ENCODE measurements at places on chromosomes 12 and 14.

DNA sequence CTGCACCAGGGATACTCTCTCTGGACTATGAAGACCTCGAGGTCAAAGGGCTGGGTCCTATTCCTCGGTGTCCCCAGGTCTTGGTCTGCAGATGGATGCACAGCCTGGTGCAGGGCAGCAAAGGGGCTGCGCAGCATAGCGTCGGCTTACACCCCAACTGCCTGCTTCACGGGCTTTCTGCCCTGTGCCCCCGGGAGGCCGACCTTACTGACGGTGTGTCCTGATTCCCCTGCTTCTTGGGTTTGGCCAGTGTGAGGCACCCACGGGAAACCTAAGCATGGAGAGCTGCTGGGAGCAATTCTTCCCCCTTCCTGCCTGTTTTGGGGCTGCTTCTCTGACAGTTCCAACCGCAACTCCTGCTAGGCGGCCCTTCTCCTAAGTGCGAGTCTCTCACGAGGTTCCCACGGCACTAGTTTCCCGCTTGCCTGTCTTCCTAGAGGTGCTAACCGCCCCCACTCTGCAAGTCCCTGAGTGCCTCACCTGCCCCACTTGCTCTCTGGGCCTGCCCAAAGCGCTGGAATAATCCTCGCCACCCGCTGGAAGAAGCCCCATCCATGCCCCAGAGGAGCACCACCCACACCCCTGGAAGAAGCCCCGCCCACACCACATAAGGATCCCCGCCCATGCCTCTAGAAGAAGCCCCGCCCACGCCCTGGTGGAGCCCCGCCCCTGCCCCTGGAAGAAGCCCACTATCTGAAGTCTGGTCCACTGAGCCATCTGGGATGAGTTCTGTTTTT, 54.0 kb downstream of the PRIMA1 start:
- no peak for DNase-seq

- no peak for DNase-seq
Observed at GRCh38 chr12:2984698-2985097, 25.5 kb downstream of the TEAD4 start.

GRCh38 chr14:102545461-102546265, 36.1 kb upstream of the ANKRD9 start:
- DNase-seq = no peak

DNA sequence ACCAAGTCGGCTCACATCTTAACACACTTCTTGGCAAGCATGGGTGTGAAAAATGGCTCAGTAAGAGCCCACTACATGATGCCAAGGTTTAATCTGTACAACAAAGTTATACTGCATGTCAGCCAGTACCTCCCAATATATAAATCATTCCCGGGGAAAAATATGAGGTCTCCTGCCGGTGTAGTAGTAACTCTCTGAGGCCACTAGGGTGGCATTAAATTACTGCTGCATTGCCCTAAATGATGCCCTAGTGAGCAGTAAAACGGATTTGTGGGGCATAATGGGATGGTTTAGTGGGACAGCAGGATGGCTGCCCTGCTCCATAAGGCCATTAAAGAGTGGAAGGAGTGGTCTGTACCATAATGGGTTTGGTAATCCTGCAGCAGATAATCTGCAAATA, 267.7 kb downstream of the MED13L start:
- no peak for DNase-seq

DNA sequence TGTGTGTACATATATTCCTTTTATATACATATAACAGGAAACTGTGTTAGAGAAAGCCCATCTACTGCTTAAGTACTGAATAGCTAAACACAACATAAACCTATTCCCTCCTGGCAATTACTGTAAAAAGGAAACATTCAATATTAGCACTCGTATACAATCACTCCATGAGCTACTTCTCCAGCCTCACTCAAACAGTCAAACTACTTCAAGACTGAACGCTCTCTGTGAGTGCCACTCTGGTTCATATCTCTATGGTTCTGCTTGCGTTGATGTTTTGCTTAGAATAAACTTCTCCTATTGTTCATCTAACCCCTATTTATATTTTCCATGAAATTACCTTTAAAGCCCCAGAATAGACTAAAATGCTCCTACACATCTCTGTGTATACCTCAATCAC, 243.7 kb downstream of the MED13L start:
- no peak for DNase-seq

GRCh38 chr12:182381-182892, 31.5 kb downstream of the SLC6A12 start:
- DNase-seq = no peak

DNA sequence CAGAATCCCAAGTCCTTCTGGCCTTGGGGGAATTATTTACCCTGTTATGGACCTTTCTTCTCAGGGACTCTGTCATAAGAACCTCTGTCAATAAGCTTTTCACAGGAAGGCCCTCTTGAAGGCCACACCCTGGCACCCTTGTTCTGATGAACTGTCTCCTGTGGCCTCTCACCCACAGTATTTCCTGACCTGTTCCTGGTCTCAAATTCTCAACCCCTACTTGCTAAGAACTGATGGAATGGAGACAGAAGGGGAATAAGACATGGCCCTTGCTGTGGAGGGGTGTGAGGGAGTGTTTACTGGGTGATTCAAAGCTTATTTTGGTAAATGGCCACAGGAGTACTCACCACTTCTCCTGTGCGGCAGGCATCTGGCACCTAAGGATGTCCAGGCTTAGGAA, 1082.9 kb downstream of the BCL11B start:
- no peak for DNase-seq

GRCh38 chr12:67876305-67876915, 112.8 kb upstream of the IFNG-AS1 start:
- no peak for DNase-seq

GRCh38 chr12:59131462-59131861, 211.2 kb upstream of the LRIG3 start:
- DNase-seq = no peak

GRCh38 chr14:99258341-99258861, 13.6 kb downstream of the BCL11B start:
- no peak for DNase-seq

DNA sequence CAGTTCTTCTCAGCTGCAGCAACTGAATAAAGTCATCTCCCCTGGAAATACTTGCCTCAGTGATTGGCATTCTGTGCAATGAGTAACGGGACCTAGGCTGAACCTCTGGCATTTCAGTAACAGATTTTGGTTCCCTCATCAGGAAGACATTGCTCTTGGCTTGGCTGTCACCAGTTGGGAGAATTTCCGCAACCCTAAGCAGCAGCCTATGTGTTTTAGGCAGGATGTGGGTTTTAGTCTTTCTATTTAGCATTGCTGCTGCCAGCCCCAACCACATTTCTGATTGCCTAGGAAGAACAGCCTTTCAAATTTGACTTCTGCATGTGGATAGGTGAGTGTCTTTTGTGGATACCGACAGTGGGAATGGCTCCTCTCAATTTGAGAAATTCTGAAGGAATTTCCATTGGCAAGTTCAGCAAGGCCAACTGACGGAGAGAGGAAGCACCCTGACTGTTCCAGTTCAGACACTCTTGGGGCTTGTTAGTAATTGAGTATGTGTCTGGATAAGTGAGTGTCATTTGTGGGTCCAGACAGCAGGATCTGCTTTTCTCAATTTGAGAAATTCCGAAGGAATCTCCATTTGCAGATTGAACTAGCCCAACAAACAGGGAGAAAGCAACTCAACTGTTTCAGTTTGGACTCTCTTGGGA, 19.0 kb upstream of the CLEC2A start:
- no peak for DNase-seq

- DNase-seq = no peak
Observed at GRCh38 chr14:29255692-29256091, 489.1 kb downstream of the FOXG1 start.

DNA sequence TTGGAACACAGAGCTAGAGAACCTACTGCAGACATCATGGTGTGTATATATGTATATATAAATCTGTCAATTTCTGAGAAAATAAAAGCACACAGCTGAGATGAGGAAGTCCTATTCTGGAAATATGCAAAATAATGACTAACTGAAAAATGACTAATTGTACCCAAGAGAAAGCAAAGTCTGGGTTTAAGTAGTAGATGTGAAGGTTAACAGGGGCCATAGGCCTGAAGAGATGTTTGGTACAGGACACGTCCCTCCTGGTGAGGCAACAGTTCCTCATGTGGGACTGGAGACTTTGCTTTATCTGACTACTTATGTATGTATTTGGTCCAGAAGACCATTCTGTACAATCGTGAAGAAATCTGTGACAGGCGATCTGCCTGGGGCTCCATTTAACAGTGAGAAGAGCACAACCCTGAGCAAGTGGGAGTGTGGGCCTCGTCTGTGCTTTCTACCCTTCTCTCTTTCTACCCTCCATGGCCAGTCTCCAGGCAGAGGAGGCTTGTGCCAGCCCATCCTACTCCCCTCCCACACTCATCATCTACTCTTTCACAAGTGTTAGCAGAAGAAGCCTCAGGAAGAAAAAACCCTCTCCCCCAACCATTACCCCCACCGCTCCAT, 67.5 kb downstream of the SLC41A2 start:
- no peak for DNase-seq

DNA sequence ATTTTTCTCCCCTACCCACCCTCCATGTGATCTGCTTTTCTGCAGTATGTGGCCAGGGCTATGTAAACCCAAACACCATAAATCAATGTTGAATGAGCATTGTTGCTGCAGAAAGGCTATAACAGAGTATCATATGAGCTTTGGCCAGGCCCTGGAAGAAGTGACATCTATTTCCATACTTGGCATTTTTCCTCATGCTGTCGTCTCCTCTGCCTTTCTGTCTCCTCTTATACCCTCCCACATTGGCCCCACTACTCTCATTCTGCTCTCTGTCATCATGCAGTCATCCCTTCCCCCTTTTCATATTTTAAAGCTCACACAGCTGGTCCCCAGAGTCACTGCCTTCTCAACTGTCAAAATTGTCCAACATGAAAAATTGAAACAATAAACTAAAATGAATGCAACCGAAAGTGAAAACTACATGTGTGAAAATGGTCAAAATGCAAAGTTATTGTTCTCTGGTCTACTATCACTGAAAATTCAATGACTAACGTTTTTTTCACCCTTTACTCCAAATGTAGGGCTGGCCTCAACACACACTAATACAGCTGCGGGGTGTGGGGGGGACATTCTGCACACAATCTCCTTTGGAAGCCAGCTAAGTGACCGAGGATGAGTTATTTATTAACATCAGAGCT, 290.7 kb upstream of the TMPO start:
- DNase-seq = no peak

DNA sequence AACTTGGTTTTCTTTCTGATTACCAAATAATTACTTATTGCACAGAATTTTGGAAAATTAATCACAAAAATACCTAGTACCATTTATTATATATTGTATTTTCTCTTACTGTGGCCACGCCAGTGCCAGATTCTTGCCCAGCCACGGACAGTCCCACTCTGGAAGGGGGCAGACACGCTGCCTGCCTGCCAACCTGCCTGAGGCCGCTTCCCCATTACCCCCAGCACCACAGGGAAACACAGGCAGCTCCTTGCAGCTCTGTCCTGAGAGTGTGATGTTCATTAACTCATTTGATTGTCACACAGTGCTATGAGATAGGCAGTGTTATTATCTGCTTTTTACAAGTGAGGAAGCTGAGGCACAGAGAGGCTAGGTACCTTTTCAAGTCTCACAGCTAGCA, 46.8 kb downstream of the CACNA1C start:
- DNase-seq = no peak

DNA sequence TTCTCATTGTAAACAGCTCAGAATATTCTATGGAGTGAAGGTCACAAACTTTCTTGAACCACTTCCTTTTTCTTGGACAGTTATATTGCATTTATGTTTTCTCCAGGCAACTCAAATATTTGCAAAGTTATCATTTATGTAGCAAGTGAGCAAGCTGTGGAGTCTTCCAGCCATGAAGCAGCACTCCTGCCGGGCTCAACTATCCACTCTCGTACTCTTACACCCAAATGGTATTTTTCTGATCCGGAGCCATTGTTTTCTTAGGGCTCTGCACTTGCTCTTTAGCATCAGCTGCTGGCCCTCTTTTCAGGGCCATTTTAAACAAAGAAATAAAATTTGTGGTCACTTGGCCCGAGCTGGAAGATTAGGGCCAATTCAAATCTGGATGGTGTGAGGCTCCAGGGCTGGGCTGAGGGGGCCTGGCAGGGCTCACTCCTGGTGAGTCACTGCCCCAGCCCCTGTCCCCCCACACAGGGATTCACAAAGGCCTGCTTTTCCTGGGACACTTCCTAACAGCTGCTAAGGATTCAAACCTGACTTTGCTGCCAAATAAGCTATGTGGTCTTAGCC, 19.7 kb downstream of the SYNE3 start:
- no peak for DNase-seq

- DNase-seq = no peak
Observed at GRCh38 chr12:59173695-59174094, 253.4 kb upstream of the LRIG3 start.

- DNase-seq = no peak
Observed at GRCh38 chr12:131893605-131894312, 663 bp upstream of the ULK1 start.

DNA sequence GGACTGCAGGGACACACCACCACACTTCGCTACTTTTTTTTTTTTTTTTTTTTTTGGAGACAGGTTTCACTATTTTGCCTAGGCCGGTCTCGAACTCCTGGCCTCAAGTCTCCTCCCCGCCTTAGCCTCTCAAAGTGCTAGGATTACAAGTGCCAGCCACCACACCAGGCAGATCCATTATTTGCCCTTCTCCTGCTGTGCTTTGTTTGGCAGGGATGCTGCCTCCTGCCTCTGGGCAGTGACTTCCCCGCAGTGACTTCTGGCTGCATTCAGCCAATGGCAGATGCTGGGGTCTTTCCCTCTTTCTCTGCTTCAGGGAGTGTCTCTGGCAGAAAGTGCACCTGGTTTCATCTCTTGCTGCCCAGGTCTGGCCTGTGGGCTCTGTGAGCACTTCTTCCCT, 6.7 kb upstream of the MORN3 start:
- DNase-seq = no peak

DNA sequence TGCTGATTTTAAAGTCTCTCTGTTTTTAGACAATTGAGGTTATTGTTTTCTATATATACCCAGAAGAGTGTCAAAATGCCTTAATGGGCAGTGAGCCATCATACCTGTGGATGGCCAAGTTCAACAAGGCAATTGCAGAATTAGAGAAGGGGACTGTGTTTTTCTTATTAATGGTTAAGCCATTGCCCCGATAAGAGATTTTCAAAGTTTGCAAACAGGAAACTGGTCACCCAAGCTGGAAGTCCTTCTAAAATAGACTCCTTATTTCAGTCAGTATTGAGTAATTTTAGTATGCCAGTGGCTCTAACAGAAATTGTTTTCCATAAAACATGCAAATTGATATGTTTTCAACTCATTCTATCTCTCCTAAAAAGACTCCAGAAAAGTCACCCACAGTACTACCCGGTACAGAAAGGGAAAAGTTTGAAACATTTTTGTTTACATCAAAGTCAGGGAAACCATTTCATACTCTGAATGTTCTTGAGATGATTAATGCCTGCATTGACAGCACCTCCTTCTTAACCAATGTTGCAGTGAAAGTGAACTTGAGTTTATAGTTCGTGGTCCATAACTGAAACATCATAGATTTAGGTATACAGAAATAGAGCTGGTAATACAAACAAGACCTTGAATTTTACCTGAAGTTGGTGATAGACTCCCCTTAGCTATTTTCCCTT, 191.1 kb downstream of the TMX1 start:
- no peak for DNase-seq

DNA sequence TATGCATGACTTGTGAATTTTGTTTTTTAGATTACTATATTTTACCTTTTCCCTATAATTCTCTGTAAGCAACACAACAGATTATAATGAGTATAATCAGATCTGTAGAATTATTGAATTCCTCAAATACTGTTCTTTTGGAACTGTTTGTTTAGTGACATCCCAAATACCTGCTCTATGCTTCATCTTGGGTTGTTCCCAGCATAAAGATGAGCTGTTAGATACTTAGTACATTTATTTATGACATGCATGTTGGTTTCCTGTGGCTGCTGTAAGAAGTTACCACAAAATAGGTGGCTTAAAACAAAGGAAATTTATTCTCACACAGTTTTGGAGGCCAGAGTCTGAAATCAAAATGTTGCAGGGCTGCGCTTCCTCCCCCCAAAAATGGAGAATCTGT, 78.4 kb downstream of the PTPRR start:
- DNase-seq = no peak

Measured in stimulated activated CD4-positive, alpha-beta T cell treated with anti-CD3 and anti-CD28 coated beads, TNF-alpha, amount 100 ng/mL, for 4 hours (primary cell).